ENCODE measurements at places on chromosomes 1 and 21.
A peak's percentile ranks its signal among the peaks of the same experiment; 100 is the strongest.

GRCh38 chr1:72326494-72326893 lies 44.2 kb upstream of the NEGR1 start:
- no peak for DNase-seq

DNA sequence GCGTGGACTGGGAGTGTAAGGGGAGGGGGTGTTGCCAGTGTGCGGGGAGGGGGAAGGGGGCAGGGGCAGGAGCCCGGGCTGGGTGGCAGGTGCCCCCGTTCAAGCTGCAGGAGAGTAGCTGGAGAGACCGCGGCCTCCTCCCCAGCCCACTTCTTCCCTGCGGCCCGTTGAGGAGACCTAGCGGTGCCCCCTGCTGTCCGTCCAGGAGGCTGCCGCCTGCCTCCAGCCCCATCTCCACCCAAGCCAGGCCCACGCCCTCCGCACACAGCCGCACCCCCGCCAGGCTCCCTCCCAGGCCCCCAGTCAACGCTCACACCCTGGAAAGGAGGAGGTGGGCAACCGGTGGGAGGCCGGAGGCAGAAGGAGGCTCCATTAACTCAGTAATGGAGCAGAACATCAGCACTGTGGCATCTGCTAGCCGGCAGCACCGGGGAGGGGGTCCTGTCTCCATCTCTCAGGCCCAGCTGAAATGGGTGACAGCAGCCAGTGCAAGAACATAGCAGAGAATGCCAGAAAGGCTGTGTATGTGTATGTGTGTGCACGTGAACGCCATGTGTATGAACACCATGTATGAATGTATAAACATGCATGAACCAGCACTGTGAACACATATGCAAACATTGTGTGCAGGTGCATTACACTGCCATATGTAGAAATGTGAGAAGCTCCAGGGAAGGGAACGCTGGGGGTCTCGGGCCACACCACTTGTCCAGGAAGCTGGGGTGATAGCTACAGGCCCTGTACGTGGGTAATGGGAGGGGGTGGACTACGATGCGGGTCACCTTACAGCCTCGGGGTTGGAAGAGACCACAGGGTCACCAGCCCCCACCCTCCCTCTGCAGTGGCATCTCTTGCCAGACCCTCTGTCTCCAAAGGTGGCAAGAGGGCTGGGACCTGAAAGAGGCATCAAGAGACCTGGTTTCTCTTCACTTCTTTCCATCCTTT lies 84.6 kb downstream of the SYT2 start:
- DNase-seq = peak; percentile 27

DNA sequence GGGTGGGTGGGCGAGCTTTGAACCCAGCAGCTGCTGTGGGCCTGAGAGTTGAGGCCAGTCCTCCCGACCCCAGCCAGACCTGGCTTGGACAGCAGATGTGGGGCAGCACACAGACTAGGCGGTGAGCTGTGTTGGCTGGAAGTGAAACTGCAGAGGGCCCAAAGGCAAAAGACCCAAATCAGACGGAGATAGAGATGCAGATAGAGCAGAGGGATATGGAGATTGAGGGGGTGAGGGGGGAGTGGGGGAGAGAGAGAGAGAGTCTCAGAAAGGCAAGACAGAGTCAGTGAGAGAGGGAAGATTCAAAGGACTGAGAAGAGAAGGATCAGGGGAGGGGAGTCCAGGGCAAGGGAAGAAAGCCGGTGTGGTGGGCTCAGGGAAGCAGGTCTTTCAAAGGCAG lies 17.0 kb upstream of the POU3F1 start:
- DNase-seq = no peak

- DNase-seq = no peak
Measured at GRCh38 chr21:17679002-17679600, 66.4 kb upstream of the BTG3 start.

DNA sequence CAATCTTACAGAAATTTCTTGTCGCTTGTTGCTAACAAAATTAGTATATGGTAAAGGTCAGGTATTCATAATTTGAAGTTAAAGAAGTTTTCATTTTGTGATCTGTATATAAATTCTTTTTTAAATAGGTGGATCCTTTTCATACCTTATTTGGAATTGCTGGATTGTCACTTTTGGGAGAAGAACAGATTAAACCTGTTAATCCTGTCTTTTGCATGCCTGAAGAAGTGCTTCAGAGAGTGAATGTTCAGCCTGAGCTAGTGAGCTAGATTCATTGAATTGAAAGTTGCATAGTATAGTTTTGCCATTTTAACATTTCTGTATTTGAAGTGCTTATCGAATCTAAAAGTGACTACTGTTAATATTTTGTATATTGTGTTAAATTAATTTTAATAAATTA lies 2.3 kb upstream of the MSH4 start:
- DNase-seq = no peak

- DNase-seq = no peak
Measured at GRCh38 chr1:200179781-200180160, 152.3 kb downstream of the NR5A2 start.

GRCh38 chr1:87642581-87643221 lies 314.0 kb downstream of the LMO4 start:
- DNase-seq = no peak

DNA sequence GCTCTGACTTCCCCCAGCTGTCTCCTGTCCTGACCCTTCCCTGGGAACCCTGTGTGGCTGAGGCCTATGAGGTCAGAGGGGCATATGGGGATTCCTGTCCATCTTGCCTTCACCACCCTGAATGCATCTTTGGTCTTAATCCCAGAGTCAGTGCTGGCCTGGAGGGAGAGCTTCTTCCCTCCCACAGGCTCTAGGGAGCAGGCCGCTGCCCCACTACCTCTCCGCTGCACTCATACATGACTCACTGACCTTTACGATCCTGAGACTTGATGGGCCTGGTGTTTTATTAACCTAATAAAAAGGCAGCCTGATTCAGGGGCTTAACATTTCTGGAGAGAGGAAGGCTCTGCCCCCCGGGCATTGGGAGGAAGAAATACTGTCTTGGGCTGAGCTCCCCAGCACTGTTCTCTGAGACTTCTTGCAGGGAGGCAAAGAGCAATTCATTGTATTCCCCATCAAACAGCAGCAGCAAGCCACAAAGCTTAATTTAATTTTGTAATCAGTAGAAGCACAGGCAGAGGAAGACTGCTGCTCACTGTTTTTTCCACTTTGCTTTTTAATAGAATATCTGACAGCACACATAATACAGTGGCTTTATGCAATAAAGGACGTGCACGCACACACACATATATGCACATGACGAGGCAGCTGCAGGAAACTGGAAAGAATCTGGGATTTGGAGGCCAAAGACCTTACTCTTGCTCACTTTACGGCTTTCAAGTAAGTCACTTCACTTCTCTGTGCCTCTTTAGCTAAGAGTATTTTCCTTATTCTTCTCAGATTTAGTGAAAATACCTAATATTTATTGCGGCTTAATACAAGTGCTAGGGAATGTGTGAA lies 89.2 kb upstream of the GRIK3 start:
- DNase-seq = no peak

- DNase-seq = no peak
Measured at GRCh38 chr1:92365378-92366039, 66.7 kb downstream of the RPAP2 start.

DNA sequence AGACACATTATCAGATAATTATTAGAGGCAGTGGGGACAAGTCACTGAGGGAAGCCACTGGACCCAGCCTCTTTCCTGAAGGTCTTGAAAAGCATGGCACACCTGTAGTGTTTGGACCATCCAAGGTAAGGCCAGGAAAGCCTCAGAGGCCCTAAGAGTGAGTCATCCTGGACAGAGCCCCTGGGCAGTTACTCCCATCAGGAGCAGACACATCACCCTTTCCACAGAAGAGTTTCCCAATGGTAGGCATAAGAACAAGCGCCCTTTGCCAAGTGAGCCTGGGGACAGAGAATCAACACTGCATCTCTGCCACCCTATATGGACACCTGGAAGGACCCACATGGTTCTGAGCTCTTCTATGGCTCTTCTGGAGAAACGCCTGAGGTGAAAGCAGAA lies 136.0 kb downstream of the PLXNA2 start:
- DNase-seq = no peak
